ENCODE measurements at places on chromosomes 12 and 14.
A peak's percentile ranks its signal among the peaks of the same experiment; 100 is the strongest.

GRCh38 chr12:126874427-126875026, 1392.4 kb upstream of the TMEM132C start:
- DNase-seq, result peak; percentile 36

DNA sequence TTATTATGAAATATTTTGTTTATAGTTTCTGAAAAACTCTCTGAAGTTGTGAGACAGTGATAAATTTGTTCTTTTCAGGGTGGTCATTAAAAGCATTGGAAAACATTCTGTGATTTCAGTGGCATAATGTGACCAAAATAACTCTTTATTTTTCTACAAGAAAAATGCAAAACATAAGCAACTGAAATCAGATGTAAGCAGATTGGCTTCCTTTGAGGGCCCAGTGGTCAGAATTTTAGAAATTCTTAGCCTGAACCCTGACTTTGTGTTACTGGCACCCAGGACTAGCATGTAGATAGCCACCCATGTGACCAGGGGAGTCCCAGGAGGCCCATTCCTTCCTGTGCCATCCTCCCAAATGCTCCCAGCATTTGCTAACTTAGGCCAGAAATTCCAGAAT, 145.6 kb upstream of the SLC38A2 start:
- DNase-seq, result no peak

GRCh38 chr12:24244231-24244630, 294.8 kb upstream of the SOX5 start:
- DNase-seq, result no peak

DNA sequence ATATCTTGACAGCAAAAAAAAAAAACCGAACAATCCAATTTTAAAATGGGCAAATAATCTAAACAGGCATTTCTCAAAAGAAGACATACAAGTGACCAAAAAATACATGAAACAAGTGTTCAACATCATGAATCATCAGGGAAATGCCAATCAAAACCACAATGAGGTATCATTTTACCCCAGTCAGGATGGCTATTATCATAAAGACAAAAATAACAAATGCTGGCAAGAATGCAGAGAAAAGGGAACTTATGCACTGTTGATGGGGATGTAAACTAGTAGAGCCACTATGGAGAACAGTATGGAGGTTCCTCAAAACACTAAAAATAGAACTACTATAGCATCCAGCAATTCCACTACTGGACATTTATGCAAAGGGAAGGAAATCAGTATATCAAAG, 448.2 kb downstream of the RGS6 start:
- no peak for DNase-seq

- no peak for DNase-seq
Measured at GRCh38 chr12:93664573-93665138, 12.5 kb upstream of the CRADD start.
